ENCODE measurements at places on chromosomes 5 and 9.
A peak's percentile ranks its signal among the peaks of the same experiment; 100 is the strongest.

- H3K4me1 ChIP-seq: no peaks in the 10 kb centered on the region
- no peak for ATAC-seq
- H3K27me3 ChIP-seq: no peaks in the 10 kb centered on the region
- no peaks in the 10 kb centered on the region for H3K36me3 ChIP-seq
- H3K4me3 ChIP-seq: no peak overlapping the region
Observed at GRCh38 chr9:91371894-91372293, 10.2 kb upstream of the AUH start.

- H3K36me3 ChIP-seq: no peaks in the 10 kb centered on the region
- H3K4me1 ChIP-seq: no peaks in the 10 kb centered on the region
- peak; percentile 92 for ATAC-seq
- peak within 1 kb of the TSS; percentile 95 for H3K27ac ChIP-seq
- peak within 1 kb of the TSS; percentile 87 for H3K4me3 ChIP-seq
- H3K27me3 ChIP-seq: no peaks in the 10 kb centered on the region
Observed at GRCh38 chr5:151771259-151772028, at the start of gene G3BP1. TSS of gene G3BP1 (plus strand) at chr5:151771954. CDS start at chr5:151786621, 14,667 bp downstream.

DNA sequence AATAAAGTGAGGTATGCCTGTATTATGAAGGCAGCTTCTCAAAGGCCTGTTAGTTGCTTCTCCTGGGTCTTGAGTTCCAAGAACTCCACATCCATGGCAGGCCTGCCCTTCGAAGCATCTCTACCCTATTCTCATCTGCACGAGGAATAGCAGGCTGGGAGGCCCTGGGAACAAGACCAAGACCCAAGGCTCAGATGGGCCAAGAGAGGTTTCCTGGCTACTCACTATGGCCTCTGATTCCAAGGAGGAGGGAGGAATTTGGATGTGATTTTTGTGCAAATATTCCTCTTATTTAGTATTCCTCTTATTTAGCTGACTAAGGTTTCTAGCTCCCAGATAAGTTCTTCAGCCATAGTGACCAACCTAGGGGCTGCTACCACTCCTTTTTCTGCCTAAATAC, 151.3 kb downstream of the SAXO1 start:
- H3K4me3 ChIP-seq: no peak overlapping the region
- no peaks in the 10 kb centered on the region for H3K36me3 ChIP-seq
- ATAC-seq: no peak
- no peaks in the 10 kb centered on the region for H3K4me1 ChIP-seq

GRCh38 chr9:92649007-92649406, 20.9 kb downstream of the IPPK start:
- no peaks in the 10 kb centered on the region for H3K4me1 ChIP-seq
- H3K36me3 ChIP-seq: no peaks in the 10 kb centered on the region
- ATAC-seq: no peak
- no peak overlapping the region for H3K27ac ChIP-seq

- H3K27ac ChIP-seq: no peak overlapping the region
- H3K4me3 ChIP-seq: no peak overlapping the region
- no peak for ATAC-seq
- H3K4me1 ChIP-seq: no peaks in the 10 kb centered on the region
Observed at GRCh38 chr9:105401651-105402050, 46.2 kb upstream of the FSD1L start.

DNA sequence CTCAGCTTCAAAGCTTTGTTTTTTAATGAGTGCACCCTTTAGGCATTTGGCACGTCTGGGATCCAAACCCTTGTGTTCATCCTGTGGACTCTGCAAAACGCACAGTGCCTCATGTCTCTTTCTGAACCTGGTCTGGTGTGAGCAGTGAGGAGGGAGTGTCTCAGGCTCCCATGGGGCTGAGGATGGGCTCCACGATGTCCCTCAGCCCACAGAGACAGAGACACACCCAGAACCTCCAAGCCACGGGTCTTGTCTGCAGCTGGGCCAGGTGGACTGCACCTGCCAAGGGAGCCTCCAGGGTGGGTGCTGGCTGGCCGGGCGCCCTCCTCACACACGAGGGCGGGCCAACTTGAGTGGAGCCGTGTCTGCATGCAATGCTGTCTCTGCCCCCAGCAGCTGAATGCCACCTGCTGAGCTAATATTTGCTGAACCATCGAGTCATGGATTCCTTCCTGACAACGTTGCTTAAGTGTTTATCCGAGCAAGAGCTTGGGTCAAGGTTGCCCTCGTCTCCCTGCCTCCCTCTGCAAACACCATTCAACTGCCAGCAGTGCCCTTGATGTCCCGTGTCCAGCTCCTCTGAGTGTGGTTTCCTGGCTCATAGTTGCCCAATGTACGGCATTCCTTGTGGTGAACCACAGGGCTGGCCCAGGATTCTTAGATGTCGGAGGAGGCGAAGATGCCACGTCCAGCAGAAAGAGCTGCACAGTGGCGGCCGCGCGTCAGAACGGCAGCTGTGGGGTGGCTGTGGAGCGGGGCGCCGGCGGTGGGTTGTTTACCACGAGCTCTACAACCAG, 31.4 kb upstream of the LPCAT1 start:
- no peak overlapping the region for H3K27ac ChIP-seq
- ATAC-seq: no peak
- no peak overlapping the region for H3K4me3 ChIP-seq
- H3K4me1 ChIP-seq: peaks cover 4% of the 10 kb centered on the region
- peaks cover 38% of the 10 kb centered on the region for H3K27me3 ChIP-seq
- no peaks in the 10 kb centered on the region for H3K36me3 ChIP-seq

- H3K27me3 ChIP-seq: no peaks in the 10 kb centered on the region
- ATAC-seq: no peak
- no peaks in the 10 kb centered on the region for H3K36me3 ChIP-seq
- peak overlapping the region; percentile 10 for H3K27ac ChIP-seq
Observed at GRCh38 chr5:15731699-15732098, 231.7 kb downstream of the FBXL7 start.

- no peaks in the 10 kb centered on the region for H3K27me3 ChIP-seq
- H3K4me1 ChIP-seq: no peaks in the 10 kb centered on the region
- ATAC-seq: no peak
- no peak overlapping the region for H3K4me3 ChIP-seq
- H3K36me3 ChIP-seq: no peaks in the 10 kb centered on the region
- H3K27ac ChIP-seq: no peak overlapping the region
Observed at GRCh38 chr5:88251048-88251711, 17.5 kb downstream of the TMEM161B start.

DNA sequence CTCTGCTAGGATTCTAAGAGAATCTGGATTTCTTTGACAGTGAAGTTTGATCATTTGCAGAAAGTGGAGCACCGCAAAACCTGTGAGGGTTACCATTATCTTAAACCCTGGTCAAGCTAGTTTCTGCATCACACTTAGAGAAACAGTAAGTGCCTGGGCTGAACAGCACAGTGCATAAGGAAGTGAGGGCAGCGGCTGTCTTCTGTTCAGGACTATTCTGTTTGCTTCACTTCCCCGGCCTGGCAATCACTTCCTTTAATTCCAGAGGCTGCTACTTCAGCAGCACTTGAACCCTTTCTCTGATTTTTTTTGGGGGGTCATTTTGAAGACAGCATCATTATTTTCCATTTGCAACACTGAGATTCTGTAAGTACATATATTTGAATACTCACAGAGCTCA, 32.0 kb downstream of the SEMA6A start:
- no peak overlapping the region for H3K4me3 ChIP-seq
- H3K27me3 ChIP-seq: no peaks in the 10 kb centered on the region
- no peak overlapping the region for H3K27ac ChIP-seq
- H3K4me1 ChIP-seq: no peaks in the 10 kb centered on the region
- no peaks in the 10 kb centered on the region for H3K36me3 ChIP-seq
- no peak for ATAC-seq

GRCh38 chr9:126715382-126715781, 89.5 kb upstream of the ZBTB43 start:
- H3K4me1 ChIP-seq: no peaks in the 10 kb centered on the region
- H3K27me3 ChIP-seq: peaks cover 23% of the 10 kb centered on the region
- H3K27ac ChIP-seq: no peak overlapping the region
- H3K4me3 ChIP-seq: no peak overlapping the region
- no peak for ATAC-seq

DNA sequence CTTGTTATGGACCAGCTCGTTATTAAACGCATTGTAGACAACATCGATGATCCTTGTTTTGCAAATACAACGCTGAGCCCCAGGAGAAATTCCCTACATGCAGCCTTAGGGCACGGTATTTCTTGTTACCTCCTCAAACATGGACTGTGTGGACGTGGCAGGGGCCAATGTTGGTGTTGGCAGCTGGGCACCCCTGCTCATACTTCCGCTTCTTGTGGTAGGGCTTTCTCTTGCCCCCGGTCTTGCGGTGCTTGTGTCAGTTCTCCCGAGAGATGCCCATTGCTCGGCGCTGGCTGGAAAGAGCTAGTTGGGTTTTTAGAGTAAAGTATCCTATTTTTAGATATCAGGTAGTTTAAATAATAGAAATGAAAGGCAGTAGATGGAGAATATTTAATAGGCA, 45.5 kb downstream of the UBAP1 start:
- no peaks in the 10 kb centered on the region for H3K4me1 ChIP-seq
- no peaks in the 10 kb centered on the region for H3K27me3 ChIP-seq
- H3K27ac ChIP-seq: no peak overlapping the region
- H3K36me3 ChIP-seq: no peaks in the 10 kb centered on the region
- H3K4me3 ChIP-seq: no peak overlapping the region

- ATAC-seq: peak; percentile 92
- H3K4me1 ChIP-seq: peaks cover 47% of the 10 kb centered on the region
- H3K27me3 ChIP-seq: no peaks in the 10 kb centered on the region
- no peaks in the 10 kb centered on the region for H3K36me3 ChIP-seq
Observed at GRCh38 chr5:37668524-37669047, 171.3 kb downstream of the GDNF start.

DNA sequence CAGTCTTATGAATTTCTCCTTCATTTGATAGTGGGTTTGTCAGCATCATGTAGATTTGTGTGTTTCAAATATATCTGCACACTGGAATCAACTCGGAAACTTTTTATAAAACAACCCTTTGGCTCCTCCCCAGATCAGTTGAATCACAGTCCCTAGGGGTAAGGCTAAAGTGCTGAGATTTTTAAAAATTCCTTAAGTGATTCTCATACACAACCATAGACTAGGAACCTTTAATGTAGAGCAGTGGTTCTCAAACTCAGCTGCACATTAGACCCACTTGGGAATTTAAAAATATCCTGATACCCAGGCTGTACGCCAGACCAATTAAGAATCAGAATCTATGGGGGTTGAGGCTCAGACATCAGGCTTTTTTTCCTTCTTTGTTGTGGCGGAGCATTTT, 17.5 kb upstream of the JAK2 start:
- no peak for ATAC-seq
- H3K27me3 ChIP-seq: no peaks in the 10 kb centered on the region
- no peak overlapping the region for H3K27ac ChIP-seq
- H3K4me1 ChIP-seq: no peaks in the 10 kb centered on the region

GRCh38 chr5:163456029-163456589, 3.8 kb downstream of the NUDCD2 start:
- H3K27ac ChIP-seq: no peak overlapping the region
- H3K36me3 ChIP-seq: peaks cover 47% of the 10 kb centered on the region
- no peak overlapping the region for H3K4me3 ChIP-seq

DNA sequence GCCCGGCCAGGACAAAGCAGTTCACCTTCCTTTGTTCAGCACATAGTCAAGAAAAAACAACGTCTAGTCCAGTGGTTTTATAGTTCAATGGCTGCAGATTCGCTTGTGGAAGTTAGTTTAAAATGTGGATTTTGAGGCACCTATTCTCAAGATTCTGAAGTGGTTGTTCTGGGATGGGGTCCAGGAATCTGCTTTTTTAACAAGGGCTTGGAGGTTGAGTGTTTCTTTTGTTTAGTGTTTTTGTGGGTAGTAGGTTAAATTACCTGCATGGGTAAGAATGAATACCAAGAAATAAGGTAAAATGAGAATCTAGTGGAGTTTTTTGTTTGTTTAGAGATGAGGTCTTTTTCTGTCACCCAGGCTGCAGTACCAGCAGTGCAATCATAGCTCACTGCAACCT, 28.4 kb upstream of the NADK2 start:
- no peak overlapping the region for H3K27ac ChIP-seq
- ATAC-seq: no peak
- H3K4me3 ChIP-seq: no peak overlapping the region
